Activated CD8-positive, alpha-beta T cell treated with anti-CD3 and anti-CD28 coated beads, Interleukin-2, amount 10 ng/mL, durations not matched to agents 7 days and 5 days (primary cell): ENCODE measurements at places on chromosomes 3 and 15. TPM values are rescaled to one million over a fixed set of nuclear protein-coding genes. Genes with fewer than 3 reads are reported as not detected.

NANOGP8 gene
- not detected for total RNA-seq

MPI gene
- total RNA-seq = 55.7 TPM

GHSR gene
- not detected for total RNA-seq

DNA sequence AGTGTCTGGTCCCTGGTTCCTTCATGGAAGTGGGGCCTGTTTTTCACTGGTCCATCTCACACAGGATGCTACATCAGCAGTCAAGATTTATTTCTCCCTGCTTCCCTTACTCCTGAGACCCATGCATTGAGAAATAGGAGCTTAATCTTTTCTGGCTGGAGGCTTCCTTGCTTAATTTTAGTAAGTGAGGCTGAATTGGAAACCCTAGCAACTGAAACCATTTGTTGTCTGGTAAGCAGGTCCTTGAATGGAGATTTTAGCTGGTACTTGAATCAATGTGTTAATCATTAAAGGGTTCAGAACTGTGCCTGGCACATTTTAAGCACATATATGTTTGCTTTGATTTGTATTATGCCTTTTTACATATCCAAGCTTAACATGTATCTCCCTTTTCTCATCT is 20.2 kb upstream of the MEF2A start:
- peaks cover 2% of the 10 kb centered on the region for H3K27me3 ChIP-seq
- H3K4me3 ChIP-seq = no peak overlapping the region
- no peaks in the 10 kb centered on the region for H3K36me3 ChIP-seq
- no peak for DNase-seq
- H3K4me1 ChIP-seq = no peaks in the 10 kb centered on the region

DNA sequence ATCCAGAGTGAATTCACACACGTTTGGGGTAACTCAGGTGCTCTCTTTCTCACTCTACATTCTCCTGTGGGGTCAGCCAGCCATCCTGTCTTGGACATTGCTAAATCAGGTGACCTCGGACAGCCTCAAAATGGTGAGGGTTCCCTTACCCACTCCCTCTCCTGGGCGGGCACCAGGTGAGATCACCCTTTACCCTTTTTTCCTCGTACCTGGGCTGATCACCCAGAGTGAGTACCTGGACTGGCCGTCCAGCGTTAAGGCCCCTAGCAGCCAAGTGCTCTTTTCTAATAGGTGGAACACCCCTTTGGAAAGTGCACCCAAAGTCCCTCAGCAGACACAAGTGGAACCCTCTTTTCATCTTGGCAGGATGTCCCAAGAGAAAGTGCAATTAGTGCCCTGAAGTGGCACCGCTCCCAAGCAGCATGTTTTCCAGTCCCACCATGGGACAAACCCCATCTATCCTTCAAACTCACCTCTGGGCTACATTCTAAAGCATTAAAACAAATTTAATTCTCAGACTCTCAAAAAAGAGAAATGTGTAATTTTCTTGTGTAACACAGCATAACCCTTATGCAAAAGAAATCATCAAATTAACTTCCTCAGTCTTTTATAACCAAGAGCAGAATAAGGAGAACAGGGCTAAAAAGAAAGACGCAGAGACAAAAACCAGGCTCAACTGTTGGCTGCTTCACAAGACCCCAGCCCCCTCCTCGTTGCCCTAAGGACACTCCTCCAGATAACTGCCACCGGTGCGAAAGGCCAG is 20.7 kb downstream of the TRANK1 start:
- no peak for DNase-seq
- H3K4me1 ChIP-seq = peaks cover 5% of the 10 kb centered on the region
- no peak overlapping the region for H3K4me3 ChIP-seq
- no peaks in the 10 kb centered on the region for H3K27me3 ChIP-seq
